ENCODE measurements at places on chromosomes 16 and 17.
A peak's percentile ranks its signal among the peaks of the same experiment; 100 is the strongest.

DNA sequence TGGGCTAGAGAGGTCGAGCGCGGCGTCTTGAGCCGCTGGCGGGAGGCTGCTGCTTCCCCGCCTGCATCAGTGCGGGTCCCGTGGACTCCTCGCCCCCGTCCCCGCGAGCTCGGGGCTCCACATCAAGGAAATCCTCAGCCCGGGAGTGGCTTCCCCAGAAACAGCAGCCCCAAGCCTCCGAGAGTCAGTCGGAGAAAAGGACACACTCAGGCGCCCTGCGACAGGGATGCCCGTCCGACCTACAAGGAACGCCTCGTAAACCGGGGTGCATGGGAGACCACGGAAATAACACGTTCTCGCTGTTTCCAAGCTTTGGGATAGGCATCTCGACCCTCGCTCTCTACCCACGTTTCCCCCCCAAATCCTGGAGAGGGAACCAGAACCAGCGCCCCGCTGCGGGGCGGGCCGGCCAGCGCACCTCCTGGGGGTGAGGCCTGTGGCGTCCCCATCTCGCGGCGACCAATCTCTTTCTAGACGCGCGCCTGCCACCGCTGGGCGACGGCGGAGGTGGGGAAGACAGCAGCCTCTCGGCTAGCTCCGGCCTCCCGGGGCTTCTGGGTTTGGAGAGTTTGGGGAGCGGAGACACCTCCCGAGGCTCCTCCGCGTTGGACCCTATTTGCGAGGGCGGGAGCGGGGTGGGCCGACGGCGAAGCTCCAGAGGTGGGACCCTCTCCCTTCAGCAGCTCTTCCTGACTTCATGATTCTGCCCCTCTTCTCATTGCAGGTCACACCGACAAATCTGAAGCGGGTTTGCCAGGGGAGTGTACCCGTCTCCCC lies 759 bp upstream of the TP53I13 start:
- peak; percentile 26 for DNase-seq

- no peak for DNase-seq
Measured at GRCh38 chr17:61217878-61218437, 181.7 kb upstream of the TBX2 start.

DNA sequence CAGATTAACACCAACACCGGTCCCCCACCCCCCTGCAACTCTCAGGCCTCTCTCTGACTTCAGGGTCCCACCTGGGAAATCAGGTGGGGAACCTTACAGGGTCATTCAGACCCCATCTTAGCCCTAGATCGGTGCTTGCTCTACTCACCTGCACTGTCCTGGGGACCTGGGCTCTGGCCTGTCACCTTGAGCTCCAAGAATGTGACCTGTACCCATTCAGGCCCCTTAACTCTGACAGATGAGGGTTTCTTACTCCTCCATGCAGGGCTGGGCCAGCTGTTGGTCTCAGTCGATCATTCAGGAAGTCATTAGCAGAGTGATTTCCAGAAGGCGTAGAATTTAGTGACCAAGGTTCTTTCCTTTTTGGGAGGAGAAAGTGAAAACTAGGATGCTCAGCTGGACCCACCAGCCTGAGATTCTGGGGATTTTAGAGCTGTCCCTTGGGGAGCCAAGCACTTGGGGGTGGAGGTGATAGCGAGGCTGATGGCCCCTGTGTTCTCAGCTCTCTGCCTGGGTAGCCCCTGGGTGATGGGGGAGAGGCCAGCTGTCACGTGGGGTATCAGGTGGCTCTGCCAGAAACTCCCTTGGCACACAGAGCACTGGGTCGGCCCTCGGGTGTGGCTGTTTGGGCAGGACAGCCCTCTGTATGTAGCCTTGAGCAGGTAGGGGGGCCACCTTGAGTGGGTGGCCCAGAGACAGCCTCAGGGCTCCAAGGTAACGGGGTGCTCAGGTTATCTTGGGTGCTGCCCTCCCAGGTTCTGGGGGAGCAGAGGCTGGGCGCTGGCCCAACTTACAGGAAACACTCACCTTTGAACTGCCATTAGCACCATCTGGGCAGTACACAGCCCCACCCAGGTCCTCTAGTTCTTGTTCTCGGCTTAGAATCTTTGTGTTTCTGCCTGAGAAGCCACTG lies 724 bp downstream of the MVP start:
- peak; percentile 26 for DNase-seq

- DNase-seq = peak; percentile 39
Measured at GRCh38 chr17:43468691-43469139, 15.1 kb upstream of the DHX8 start.

DNA sequence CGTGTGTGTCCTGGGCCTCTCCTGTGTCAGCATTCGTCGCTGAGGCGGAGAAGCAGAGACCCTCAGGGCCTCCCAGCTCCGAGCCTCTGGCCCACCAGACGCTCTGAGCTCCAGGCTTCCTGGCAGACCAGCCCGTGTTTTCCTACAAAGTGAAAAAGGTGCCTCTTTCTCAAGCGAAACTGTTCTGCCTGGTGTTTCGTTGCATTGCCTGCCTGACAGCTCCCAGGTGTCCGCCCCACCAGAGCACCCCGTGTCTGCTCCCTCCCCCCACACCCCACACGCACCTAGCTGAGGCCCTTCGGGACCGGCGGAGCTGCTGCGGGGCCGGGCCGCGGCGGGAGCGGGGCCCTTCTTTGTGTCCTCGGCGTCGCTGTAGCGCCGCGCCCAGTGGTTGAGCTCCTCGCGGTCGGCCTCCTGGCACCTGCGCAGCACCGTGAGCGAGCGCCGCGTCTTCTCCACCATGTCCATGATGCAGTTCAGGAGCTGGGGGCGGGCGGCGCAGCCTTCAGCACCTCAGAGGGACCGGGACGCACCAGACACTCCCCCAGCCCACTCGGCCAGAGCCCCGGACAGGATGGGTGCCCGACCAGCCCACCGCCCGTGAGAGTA lies 14.7 kb upstream of the PABPN1L start:
- DNase-seq = peak; percentile 6

GRCh38 chr16:88074041-88074440 lies 122.8 kb downstream of the BANP start:
- no peak for DNase-seq

- no peak for DNase-seq
Measured at GRCh38 chr17:77164483-77165091, 23.8 kb downstream of the SEC14L1 start.

DNA sequence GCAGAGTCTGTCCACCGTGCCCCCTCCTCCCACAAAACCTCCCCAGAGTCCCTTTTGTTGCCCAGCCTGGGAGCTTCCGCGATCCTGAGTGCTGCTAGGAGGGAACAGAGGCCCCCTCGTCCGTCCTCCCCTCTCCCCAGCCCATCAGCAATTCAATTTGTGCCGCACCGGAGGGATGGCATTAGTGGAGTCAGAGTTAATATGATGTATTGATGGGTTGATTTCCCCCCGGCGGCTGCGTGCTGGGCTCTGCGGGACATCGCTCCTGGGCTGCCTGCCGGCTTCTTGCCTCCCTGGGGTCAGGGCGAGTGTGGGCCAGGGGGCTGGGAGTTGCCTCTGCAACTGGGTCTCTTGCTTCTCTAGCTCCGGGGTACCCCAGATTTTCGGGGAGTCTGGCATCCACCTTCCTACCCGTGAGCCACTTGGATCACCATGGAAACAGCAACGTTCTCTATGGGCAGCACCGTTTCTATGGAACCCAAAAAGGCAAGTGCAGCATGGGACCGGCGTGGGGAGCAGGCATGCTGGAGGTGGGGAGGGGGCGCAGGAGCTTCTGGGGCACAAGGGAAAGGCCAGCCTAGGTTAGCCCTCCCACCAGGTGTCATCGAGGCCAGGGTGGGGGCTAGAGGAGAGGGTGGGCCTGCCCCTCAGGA lies 42.9 kb downstream of the BAHCC1 start:
- no peak for DNase-seq

DNA sequence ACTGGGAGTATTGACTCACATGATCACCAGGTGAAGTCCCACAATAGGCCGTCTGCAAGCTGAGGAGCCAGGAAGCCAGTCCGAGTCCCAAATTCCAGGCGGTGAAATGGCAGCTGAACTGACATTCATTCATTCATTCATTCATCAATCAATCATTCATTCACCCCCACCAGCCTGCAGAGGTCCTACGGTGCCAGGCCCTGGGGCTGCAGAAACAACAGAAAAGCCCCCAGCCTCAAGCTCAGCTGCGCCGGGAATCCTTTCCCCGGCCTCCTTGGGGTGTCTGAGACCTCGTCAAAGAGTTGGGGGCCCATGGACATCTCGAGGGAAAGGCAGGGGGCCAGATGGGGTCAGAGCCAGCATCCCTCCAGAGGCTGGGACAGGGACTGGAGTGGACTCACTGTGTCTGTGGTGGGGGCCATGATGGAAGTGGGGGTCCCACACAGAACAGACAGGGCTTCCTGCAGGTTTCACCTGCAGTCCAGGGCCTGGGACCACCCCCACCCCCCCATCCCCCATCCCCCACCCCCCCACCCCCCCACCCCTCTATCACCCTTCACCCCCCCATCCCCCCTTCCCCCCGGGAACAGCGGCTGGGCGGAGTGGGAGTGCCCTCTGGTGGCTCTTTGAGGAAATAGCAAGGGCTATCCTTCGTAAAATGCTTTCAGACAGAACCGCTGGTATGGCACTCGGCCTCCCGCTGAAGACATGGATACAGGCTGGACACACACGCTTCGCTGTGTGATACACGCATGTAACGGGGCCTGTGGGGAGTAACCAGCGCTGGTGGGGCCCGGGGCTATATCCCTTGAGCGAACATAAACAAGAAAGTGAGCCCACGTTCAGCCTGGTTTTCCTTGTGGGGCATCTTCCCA lies 8.5 kb upstream of the ZC3H18 start:
- peak; percentile 66 for DNase-seq

- DNase-seq = no peak
Measured at GRCh38 chr16:84712801-84713775, 13.3 kb downstream of the USP10 start.

DNA sequence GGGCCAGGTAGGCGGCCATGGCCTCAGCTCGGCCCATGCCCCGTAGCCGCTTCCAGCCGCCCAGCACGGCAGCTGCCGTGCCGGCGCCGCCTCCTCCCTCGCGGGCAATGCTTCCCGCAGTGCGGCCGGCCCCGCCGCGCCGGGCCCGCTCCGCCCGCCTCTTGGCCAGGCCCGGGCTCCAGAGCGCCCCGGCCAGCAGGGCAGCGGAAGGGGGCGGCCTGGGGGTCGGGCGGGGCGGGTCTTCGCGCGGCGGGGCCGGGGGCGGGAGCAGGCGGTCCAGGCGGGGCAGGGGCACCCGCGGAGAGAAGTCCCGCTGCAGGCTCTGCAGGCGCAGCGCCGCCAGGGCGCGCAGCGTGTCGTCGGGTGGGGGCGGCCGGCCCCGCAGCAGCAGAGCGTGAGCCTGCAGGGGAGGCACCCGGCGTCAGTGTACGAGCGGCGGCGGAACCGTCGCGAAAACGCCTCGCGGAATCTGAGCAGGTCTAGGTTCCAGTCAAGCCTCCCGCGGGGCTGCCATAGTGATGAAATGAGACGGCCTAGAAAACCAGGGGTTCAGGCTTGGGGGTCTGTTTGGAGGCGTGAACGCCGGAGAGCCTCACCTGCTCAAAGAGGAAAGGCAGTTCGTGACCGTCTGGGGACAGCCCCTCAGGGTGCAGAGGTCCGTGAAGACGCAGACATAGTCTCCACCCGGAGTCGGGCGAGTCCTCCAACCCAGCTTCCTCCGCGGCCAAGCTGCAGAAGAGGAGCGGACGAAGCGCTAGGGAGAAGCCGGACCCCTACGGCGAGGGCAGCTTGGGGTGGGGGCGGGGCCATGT lies 6.6 kb downstream of the PLEKHH3 start:
- DNase-seq = peak; percentile 45

DNA sequence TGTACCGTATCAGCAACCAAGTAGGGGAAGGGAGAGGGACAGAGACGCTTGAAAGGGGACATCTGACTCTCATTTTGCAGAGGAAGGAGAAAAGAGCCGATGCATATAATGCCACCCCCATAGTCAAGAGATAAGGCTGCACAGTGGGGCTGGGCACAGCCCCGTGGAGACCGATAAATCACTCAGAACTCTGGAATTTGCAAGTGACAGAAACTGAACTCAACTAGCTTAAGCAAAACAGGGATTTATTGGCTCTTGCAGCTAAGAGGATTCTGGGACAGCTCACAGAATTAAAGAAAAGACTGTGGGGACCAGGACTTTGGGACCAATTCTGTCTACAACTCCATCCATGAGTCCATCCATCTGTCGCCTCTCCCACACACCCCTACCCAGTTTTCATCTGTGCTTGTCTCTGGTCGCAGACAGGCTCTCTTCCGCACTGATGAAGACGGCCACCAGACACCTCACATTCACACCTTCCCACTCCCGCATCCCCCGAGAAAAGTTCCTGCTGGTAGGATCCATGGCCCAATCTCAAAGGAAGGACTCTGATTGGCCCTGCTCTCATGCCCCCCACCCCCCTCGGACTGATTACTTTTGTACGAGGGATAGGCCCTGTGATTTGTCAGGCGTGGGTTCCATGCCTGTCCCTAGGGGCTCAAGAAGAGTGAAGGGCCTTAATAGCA lies 105.9 kb upstream of the RPL38 start:
- no peak for DNase-seq

DNA sequence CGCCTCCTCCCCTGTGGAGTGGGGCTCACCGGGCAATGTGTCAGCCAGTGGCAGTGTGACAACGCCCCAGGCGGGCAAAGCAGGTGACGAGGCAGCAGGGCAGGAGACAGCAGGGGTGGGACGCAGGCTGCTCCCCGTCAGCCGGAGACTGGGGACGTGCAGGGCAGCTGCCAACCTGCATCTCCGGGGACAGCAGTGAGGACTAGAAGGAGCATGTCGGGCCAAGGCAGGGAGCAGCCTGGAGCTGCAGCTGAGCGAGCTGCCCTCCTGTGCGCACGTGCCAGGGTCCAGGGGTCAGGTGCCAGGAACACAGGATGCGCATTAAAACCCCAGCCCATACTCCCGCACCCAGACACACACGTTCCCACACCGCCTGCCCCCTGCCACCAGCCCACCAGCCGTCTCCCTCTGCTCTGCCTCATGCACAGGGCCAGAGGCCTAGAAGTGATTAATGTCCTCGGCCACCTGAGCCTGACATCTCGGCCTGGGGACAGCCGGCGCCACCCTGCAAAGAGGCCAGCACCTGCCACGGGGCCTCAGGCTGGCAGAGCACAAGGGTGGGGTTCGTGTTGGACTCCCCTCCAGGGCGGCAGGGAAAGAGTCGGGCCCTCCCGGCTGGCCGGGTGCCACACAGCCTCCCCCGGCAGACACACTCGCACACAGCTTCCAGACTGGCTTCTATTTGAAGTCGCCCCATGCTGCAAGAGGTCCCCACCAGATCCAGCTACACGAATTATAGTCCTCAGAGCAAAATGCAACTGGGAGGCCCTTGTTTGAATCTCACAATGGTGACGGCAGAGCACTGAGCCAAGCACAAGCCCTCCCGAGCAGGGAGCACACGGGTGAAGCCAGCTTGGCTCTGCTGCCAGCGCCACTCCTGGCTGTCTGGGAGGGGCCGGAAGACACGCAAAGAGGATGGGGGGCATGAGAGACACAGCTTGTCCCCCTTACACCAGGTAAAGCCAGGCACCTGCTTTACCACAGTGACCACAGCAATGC lies 90.4 kb downstream of the RBFOX3 start:
- no peak for DNase-seq

DNA sequence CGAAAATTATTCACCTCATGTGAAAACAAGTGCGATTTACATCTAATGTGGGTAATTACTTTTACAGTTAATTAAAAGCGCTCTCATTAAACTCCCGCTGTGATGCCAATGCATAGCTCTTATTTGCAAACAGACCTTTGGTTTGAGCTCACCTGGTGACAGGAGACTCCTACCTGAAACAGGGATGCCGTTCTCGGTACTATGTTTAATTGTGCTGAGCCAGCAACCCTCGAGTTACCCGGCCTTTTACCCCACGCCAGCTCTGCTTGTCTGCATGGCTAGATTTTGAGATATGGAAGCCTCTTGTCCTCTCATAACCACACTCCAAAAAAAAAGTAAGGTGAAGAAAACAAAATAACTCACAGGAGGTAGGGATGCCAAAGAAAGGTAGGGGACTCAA lies 690.4 kb upstream of the RBFOX1 start:
- no peak for DNase-seq

GRCh38 chr16:24769806-24770205 lies 40.4 kb downstream of the TNRC6A start:
- peak; percentile 80 for DNase-seq

All from choroid plexus epithelial cell (primary cell).